ENCODE measurements at places on chromosomes 7 and 10. TPM values are rescaled to one million over a fixed set of nuclear protein-coding genes. Genes with fewer than 3 reads are reported as not detected.

DNA sequence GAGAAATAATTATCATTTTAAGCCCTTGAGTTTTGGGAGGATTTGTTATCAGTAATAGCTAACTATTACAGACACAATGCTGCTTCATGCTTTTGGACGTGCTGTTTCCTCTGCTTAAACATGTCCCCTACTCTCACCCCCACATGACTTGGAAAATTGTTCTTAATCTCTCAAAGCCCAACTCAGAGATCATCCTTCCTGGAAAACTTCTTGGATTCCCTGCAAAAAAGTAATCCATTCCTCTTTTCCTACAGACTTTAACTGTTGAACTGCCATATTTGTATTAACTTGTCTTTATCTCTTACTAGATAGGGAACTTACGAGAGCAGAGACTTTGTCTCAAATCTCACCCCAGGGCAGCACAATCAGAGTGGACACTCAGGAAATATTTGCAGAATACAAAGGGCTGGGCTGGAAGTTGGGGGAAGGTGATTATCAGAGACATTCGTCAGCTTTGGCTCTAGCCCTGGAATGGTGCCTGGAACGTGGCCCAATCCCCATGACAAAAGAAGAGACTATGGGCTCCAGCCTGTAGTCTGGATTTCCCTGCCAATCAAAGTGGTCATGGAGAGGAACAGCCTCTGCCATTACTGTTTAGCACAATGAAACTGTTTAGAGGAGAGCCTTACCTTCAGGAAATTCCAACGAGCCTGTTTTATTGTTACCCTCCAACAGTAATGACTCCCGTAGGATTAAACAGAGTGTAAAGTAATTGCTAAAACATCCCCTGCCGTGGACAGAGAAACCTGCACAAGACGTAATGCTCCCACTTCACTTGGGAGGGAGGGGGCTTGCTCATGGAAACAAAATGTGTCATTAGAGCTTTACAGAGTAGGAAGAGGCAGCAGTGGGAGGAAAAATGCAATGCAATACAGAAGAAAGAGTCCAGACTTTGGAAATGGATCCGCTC lies 140.4 kb upstream of the AUTS2 start:
- DNase-seq = peak; percentile 96

Gene SKIDA1
- total RNA-seq = 2.6 TPM

Gene SLIT1
- total RNA-seq = 0.35 TPM

GRCh38 chr7:94301024-94301586 lies 93.6 kb upstream of the COL1A2 start:
- DNase-seq = peak; percentile 93

- DNase-seq = no peak
Measured at GRCh38 chr10:63388421-63389031, 77.3 kb downstream of the JMJD1C start.

Gene NME8
- total RNA-seq = 0.22 TPM

GRCh38 chr10:6349846-6350535 lies 147.3 kb downstream of the PFKFB3 start:
- no peak for DNase-seq

GRCh38 chr10:88113232-88113631 lies 249.8 kb downstream of the PTEN start:
- DNase-seq = peak; percentile 39

Gene OR13A1
- total RNA-seq = not detected

GRCh38 chr7:43444711-43445578 lies 138.0 kb upstream of the STK17A start:
- no peak for DNase-seq

- DNase-seq = no peak
Measured at GRCh38 chr7:44308596-44309270, 16.7 kb downstream of the CAMK2B start.

Gene NUDT13
- total RNA-seq = 2.0 TPM

DNA sequence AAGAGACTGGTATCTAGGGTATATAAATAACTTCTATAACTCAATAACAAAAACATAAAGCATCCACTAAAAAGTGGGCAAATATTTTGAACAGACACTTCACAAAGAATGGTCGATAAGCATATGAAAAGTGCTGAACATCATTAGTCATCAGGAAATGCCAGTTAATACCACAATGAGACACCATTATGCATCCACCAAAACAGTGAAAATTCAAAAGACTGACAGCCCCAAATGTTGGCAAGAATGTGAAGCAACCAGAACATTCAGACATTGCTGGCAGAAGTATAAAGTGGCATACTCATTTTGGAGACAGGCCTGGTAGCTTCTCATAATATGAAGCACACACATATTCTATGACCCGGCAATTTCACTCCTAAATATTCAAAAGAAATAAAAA lies 26.5 kb upstream of the GSAP start:
- DNase-seq = peak; percentile 78

Gene OPALIN
- total RNA-seq = not detected

GRCh38 chr7:37176079-37176478 lies 272.6 kb downstream of the ELMO1 start:
- DNase-seq = no peak

Gene NACAD
- 2.3 TPM for total RNA-seq

Gene KLF14
- total RNA-seq = 0.98 TPM

GRCh38 chr7:81408728-81409127 lies 361.1 kb downstream of the HGF start:
- DNase-seq = no peak

- DNase-seq = peak; percentile 49
Measured at GRCh38 chr10:126972635-126973414, 67.6 kb downstream of the DOCK1 start.

Gene SLC16A9
- total RNA-seq = 7.0 TPM

GRCh38 chr7:84492098-84493034 lies 297.8 kb upstream of the SEMA3A start:
- peak; percentile 33 for DNase-seq

DNA sequence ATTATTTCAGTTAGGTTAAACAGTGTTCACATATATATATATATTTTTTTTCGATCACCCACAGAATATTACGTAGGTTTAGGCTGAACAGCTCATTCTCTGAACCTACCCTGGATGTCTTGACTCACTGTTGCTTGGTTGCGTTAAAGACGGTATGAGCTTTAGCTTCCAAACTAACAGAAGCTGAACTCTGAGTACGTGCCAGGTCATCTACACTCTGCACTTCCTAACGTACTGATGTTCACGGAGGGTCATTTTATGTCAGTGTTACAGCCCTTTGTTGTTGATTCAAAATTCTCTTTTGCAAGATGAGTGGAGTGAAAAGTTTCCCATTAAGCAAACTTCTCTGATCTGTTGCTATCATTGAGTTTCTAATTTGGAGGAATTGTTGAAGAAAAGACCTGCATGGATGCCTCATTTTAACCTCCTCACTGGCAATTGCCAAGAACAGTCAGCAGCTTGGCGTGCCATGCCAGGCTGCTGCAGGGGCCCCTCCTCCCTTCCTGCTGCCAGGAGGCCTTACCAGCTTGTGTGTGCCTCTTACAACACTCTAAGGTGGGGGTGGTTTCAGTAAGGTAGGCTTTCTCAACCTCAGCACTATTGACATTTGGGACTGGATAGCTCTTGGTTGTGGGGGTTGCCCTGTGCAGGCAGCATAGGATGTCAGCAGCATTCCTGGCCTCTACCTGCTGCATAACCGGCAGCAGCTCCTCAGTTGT lies 44.3 kb downstream of the INSYN2A start:
- DNase-seq = no peak

Gene UCN3
- total RNA-seq = not detected

- DNase-seq = no peak
Measured at GRCh38 chr10:110992006-110992800, 72.8 kb downstream of the SHOC2 start.

- DNase-seq = peak; percentile 81
Measured at GRCh38 chr7:101935521-101936141, 118.2 kb downstream of the CUX1 start.

Gene WEE2
- 0.09 TPM for total RNA-seq

Gene PLAC9
- 137 TPM for total RNA-seq

Gene OR2A12
- not detected for total RNA-seq

Gene PLCE1
- total RNA-seq = 31.7 TPM

DNA sequence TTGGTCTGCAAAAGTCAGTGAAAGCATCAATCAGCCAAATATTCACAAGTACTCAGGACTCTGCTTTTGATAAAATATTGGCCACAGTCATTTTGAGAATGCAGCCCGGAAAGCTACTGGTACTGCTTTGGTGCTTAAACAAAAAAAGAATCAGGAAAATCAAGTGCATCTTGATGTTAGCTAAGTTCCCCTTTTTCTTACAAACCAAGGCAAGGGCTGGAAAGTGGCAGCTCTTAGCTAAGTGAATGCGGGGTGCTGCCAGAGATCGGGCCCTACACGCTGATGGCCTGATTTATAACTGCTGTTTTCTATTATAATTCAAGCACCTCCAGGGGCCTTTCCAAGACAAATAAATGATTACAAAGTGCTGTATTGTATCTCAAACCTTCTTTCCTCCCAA lies 136.8 kb upstream of the MGMT start:
- DNase-seq = no peak

GRCh38 chr7:22712999-22713398 lies 14.0 kb upstream of the IL6 start:
- no peak for DNase-seq

DNA sequence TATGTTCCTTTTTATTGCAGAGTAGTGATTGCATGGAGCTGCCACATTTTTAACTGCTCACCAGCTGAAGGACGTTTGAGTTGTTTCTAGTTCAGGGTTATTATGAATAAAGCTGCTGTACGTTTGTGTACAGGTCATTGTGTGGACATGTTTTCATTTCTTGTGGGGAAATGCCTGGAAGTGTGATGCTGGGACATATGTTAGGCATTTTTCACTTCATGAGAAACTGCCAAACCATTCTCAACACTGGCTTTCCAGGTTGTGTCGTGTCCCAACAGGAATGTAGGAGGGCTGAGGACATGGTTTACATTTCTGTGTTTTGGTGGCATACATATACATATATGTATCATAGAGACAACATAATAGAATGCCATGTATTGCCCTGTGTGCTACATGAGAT lies 73.0 kb downstream of the NEURL1 start:
- DNase-seq = no peak

GRCh38 chr7:5394264-5395105 lies 29.1 kb downstream of the TNRC18 start:
- DNase-seq = no peak

Gene IL6
- 0.44 TPM for total RNA-seq

Gene NUTM2B
- total RNA-seq = 0.75 TPM

Gene LRMDA
- 7.9 TPM for total RNA-seq

Gene NPSR1
- 0.31 TPM for total RNA-seq

GRCh38 chr10:72692994-72693781 lies 1.2 kb downstream of the MCU start:
- peak; percentile 61 for DNase-seq

Gene CALML3
- total RNA-seq = not detected

- DNase-seq = peak; percentile 84
Measured at GRCh38 chr10:18140149-18140956, at the start of gene CACNB2. CACNB2 (plus strand) TSS chr10:18140424.

DNA sequence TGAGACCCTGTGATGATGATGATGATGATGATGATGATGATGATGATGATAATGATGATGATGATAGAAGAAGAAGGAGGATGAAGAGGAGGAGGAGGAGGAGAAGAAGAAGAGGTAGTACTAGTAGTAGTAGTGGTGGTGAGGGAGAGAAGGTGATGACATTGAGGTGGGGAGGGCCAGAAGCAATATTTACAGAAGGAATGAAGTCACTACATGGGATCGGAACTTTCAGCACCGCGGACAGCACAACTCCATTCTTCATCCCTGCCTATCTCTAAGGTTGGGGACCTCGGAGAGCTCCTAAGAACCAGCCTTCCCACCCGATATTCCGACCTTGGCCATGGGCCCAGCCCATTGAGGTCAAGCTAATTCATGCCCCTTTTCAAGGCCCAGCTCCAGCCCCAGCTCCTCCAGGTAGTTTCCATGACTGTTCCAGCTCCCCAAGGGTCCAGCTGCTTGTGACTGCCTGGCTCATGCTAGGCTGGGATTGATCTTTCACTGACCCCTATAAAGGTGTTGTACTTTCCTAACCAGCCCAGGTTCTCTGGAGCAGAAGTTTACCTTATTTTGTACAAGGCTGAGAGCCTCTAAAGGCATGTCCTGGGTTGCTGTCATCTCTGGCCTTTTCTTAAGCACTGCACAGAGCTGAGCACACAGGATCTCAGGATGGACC lies 10.3 kb downstream of the CRHR2 start:
- peak; percentile 83 for DNase-seq

Gene NAT16
- not detected for total RNA-seq

- no peak for DNase-seq
Measured at GRCh38 chr7:103772171-103772773, 217.2 kb downstream of the RELN start.

- no peak for DNase-seq
Measured at GRCh38 chr10:65110009-65110408, 1588.8 kb downstream of the REEP3 start.

GRCh38 chr10:48456808-48457761 lies 147.8 kb downstream of the ARHGAP22 start:
- DNase-seq = no peak

Gene COL13A1
- 12.5 TPM for total RNA-seq

DNA sequence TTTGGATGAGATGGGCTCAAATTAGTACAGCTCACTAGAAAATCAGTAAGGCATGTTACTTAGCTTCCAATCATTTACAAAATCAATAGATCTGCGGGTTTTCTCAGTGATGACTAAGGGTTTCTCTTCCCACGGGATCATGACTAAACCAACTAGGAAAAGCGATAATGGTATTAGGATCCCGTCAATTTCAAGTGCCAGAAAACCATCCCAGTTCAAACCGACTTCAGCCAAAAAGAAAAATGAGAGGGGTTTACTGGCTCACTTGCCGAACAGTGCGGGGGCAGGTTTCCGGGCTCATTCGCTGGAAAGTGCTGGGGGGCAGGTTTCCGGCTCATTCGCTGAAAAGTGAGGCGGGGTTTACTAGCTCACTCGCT lies 62.1 kb upstream of the LYZL2 start:
- DNase-seq = peak; percentile 79

GRCh38 chr10:63699785-63700613 lies 178.8 kb downstream of the REEP3 start:
- DNase-seq = peak; percentile 89

Gene DGKI
- 1.4 TPM for total RNA-seq

DNA sequence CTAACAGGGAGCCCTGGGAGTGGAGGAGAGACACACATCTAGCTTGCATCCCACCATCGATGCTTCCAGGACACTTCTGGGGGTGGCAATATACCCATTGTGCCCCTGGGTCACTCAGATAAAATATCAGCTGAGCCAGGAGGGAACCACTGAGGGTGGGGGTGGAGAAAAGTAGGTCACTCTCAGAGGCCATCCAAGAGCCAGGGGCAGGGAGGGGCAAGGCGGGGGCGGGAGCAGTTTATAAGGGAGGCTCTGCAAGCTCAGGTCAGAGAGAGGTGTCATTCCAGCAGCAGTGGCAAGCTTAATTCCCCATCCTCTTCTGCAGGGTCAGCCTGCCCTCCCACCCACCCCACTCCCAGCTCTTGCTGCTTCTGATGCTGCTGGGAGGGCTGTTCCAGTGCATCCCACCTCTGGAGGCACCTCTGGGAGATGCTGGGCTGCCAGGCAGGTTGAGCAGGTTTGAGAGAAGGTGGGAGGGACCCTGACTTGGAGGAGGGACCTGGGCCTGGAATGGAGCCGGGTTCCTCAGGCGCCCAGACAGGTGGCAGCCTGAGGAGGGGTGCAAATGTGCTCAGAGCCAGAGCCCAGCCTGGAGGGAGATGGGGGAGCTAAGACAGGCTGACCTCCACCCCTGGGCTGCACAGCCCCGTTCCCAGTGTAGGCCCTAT lies 20.1 kb upstream of the TLX1 start:
- no peak for DNase-seq

Measured in muscle of leg (tissue), 16 donors.